ENCODE measurements at places on chromosomes 11 and 22. TPM values are rescaled to one million over a fixed set of nuclear protein-coding genes. Genes with fewer than 3 reads are reported as not detected.

Gene UBASH3B
- 34.6 TPM for total RNA-seq

DNA sequence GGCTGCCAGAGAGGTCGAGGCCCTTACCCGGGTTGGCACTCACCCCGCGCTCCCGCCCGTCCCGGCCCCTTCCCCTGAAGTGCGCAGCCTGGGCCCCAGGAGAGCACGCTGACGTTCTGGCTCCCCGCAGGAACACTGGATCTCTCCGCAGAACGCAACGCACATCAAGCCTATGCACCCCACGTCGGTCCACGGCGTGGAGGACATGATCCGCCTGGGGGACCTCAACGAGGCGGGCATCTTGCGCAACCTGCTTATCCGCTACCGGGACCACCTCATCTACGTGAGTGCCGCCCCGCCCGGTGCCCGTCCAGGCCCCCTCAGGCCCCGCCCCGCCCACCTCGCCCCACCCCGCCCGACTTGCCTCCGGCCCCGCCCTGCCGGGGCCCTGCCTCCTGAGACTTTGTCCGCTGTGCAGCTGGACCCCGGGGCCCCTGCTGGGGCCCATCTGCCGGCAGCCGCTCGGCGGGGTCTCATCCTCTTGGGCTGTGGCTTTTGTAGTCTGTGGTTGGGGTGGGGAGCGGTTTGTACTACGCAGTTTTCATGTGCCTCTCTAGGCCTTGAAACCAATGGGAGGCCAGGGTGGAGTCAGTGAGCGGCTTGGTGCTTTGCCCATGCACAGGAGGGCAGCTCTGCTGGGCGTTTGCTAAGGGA is 19.7 kb downstream of the MYO7A start:
- DNase-seq, result peak; percentile 36

GRCh38 chr11:101881586-101881985 is 33.2 kb upstream of the CEP126 start:
- no peak for DNase-seq

Gene PNPLA5
- total RNA-seq, result not detected

DNA sequence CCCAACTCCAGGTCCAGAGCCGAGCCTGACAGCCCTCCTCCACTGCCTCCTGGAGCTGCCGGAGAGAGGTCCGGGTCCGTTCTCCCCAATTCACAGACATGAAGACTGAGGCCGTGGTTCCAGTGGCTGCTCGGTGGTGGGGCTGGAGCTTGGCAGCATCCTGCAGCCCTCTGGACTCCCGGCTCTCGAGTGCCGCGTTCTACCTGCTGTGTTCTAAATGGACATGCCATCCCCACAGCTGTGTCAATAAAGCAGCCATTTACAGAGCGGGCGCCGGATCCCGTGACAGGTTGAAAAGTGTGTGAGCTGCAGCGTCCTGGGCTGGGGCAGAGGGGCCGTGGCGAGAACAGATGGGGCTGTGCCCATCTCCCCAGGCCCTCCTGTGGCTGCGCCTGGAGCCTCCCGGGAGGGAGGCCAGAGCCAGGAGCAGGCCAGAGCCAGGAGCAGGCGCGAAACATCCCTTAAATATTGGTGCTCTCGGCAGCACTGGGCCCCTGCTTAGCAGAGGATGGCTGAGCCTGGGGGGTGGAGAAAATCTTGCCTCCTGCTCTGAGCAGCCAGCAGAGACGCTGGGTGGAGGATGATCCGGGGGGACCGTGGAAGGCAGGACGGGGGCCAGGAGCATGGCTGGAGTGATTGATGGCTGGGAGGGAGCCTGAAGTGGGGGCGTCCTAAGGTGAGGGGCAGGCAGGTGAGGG is 46.2 kb downstream of the FLRT1 start:
- DNase-seq, result no peak

- DNase-seq, result no peak
Observed at GRCh38 chr11:130162733-130163132, 3.2 kb downstream of the ST14 start.

- DNase-seq, result no peak
Observed at GRCh38 chr11:58927393-58928106, 11.7 kb upstream of the GLYATL1 start.

- peak; percentile 78 for DNase-seq
Observed at GRCh38 chr22:37309211-37310074, 27.1 kb downstream of the CYTH4 start.

DNA sequence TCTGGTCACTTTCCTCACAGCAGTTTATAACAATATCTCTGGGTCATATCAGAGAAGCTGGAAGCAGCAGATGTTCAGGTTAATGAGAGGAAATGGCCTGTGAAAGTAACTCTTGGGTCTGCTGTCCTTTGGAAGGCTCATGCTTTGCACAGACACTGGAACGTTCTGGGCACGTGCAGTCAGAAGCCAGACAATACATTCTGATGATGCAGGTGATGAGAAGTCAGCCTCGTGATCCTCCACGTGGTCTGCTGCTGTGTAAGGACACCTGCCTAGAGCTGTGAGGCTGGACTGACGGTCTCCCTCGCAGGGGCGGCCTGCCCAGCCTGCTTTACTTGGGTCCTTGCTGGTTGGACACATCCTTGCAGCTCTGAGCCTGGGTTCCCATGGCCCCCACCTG is 18.8 kb upstream of the ADORA2A start:
- no peak for DNase-seq

Gene C11orf42
- not detected for total RNA-seq

Gene AMBRA1
- total RNA-seq, result 31.3 TPM

Gene CLCF1
- total RNA-seq, result 4.2 TPM

DNA sequence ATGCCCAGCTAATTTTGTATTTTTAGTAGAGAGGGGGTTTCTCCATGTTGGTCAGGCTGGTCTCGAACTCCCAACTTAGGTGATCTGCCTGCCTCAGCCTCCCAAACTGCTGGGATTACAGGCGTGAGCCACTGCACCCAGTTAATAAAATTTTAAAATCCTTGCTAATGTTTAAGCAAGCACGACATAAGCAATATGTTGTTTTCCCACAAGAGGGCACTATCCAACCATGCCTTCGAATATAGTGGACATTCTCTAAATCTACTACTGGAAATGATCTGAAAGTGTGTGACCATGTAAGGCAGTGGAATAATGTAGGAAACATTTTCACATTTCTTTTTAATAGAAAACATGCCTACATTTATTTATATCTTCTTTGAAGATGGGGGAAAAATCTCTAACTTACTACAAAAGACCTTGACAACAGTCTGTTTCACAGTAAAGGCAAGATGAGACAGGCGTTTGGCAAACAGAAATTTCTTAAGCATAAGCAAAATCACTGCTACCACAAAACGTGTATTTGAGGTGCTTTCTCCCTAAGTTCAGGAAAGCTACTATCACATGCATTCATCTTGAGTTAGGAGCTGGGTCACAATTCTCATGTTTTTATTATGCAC is 38.2 kb downstream of the PITPNB start:
- no peak for DNase-seq

DNA sequence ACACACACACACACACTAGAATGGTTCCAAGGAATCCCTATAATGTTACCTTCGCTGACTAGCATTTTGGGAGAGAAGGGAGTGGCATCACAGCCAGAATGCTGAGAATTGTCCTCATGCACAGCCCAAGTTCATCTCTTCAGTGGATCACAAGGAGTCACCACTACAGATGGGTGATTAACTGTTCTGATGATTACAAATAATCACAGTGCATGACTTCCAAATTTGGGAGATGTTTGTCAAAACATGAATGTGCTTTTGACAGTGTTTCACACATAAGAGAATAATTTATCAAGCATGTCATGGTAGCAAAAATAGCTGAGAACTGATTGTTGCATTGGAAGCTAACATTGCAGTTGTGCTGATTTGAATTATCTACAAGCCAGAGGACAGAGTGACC is 80.9 kb upstream of the SC5D start:
- no peak for DNase-seq

DNA sequence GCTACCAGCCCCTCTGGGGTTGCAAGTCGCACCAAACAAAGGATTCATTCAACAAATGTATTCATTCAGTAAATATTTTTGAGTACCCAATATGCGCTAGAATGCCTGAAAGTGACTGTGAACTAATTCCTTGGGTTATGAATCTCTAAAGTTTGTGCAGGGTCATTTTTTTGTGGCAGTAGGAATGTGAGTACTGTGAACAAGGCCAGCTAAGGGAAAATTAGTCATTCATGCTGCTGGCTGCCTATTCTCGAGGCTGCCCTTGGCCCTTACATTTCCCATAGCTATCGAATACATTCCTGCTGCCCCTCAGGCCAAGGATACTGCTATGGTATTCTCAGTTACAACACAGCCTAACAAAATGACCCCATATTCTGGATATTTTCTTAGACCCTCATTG is 141.6 kb downstream of the TRPC6 start:
- DNase-seq, result no peak

DNA sequence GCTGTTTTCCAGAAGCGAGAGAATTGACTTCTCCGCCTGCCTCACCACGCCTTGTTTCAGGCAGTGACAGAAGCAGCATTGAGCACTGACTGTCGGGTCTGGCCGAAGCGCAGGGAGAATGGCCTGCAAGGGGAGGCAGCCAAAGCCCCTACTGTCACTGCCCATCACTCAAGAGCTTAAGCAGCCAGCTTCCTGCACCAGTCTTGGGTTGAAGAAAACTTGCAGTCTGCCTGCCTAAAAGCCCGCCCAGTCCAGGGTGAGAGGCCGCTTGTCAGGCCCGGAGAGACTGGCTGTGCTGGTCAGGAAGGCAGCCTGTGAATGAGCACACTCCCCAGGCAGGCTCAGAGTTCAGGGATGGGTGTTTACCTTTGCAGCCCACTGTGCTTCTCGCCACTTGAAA is 108.3 kb downstream of the PKNOX2 start:
- DNase-seq, result no peak

Gene OR4C11
- total RNA-seq, result not detected

Gene RASGRP2
- 33.5 TPM for total RNA-seq

Measured in CD8-positive, alpha-beta memory T cell (primary cell).